Fibroblast of skin of right biceps (primary cell): ENCODE measurements at places on chromosomes 5 and 9.

GRCh38 chr5:36089989-36090388 lies 23.3 kb upstream of the UGT3A2 start:
- peak; percentile 23 for DNase-seq

GRCh38 chr5:17436761-17437221 lies 61.2 kb upstream of the TAF11L2 start:
- no peak for DNase-seq

GRCh38 chr5:139900546-139901250 lies 105.1 kb downstream of the PSD2 start:
- DNase-seq = no peak

DNA sequence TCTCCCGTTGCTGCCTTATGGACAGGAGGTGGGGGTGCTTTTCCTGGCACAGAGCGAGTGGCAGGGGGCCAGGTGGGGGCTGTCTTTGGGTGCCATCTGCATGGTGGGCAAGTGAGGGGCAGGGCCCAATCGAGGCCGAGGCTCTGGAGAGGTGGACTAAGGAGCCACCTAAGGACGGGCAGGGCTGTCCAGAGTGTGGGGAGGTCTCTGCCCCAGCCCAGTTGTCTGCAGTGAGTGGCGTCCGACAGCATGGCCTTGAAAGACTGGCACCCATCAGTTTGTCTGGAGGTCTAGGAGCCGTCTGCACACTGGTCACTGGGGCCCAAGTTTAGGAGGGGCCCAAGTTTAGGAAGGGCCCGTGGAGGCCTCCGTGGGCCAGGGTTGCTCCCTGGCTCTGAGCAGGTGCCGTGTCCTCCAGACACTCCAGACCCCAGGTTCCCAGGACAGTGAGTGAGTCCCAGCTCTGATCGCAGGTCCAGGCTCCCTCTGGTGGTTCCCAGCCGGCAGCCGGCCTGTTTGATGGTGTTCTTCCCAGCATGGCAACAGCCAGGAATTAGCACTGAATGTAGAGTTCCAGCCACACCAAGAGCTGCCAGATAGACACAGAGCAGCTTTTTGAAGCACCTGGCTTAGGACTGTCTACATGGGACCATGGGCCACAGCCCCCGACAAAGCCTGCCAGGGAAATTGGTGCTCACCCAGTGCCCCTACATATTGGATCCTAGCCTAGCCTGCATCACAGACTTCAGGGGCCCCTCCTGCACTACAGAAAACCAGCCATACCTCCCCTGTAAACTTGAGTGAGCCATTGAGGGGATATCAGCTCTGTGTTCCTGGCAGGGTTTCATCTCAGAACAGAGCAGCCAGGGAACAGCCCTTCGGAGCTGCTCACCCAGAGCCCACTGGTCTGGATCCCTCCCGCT lies 120.9 kb downstream of the WNK2 start:
- DNase-seq = peak; percentile 21

DNA sequence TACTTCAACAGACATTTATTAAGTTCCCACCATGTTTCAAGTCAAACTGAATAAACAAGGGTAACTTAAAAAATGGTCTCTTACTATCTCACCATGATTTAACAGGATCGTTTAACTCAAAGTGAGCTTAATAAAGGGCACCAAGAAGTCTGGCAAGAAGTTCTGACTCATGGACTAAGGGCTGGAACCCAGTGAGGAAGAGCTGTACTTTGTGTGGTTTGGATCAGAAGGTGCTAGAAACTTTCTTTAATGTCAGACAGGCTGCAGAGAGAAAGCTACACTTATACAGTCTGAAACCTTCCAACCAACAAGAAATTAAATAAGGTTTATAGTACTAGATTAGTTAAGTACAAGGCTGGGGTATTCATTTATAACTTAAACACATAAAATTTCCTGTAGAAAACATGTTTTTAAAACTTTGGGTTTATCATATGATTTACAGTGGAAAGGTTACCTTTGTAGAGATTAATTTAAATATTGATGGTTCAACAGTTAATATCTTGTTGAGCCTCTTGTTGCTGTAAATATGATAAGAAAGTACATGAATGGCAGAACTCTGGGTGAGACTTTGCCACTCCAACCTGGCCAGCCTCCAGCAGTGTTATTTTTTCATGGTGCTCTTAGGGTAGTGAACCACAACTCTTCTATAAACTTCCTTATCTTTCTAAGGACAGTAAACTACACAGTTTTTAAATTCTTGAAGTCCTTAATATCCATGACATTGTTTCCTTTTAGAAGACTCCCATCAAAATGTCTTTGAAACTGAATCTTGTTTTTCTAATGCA lies 162.8 kb downstream of the MAN2A1 start:
- peak; percentile 41 for DNase-seq

- DNase-seq = peak; percentile 58
Measured at GRCh38 chr5:156420665-156421064, 93.7 kb downstream of the SGCD start.

DNA sequence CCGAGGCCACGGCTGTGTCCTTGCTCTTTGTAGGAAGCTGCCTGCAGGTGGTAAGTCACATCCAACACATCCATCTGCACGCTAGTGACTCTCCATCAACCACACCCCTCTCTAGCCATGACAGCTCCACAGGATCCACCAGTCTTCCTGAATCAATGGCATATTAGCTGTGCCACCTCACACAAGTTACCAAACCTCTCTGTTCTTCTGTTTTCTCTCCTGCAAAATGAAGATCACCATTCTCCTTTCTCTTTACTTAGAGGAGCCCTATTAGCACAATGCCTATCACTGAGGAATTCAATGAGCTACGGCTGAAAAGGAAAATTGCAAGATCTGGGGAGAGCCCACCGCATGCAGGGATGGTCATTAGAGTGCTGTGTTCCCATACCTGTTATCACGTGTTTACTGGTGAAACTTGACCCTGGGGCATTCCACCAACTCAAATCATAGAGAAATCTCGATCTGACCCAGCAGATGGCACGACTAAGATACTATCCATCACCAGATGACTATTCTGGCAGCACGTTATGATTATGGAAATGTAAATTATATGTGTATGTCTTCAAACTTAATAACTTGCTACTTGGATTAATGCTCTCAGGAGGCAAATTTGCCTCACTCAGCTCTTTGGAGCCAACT lies 20.9 kb downstream of the WHRN start:
- no peak for DNase-seq

- peak; percentile 48 for DNase-seq
Measured at GRCh38 chr5:106454651-106455415, 1215.9 kb downstream of the EFNA5 start.

DNA sequence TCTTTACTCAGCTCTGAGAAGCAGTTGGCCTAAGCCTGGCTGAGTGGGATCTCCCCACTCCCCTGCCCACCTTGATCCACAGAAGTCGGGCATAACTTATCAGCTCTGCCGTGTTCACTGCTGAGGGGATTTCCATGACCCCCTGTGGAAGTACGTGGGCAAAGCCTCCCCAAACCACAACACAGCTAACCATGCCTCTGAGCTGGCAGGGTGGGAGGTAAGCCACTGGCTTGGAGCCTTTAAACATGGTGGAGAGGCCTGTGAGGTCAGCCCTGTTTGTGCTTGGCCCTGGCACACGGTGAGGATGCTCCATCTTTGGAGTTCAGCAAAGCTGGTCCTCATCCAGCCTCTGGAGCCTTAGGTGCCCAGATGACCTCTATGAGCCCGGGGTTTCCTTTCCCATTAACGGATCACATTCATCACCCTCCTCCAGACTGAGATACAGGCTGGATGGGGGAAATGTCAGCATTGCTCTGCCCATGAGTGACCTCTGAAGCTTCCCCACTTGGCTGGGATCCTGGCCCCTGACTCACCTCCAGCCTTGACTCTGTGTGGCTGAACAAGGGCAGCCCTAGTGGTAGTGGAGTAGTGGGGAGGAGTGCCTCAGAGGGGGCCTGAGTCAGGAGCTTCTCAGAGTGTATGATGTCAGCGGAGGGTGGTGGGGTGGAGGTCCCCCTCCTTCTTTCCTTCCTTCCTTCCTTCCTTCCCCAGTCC lies 6.2 kb downstream of the PDLIM4 start:
- DNase-seq = peak; percentile 92

- no peak for DNase-seq
Measured at GRCh38 chr9:123835821-123836220, 94.1 kb downstream of the DENND1A start.

GRCh38 chr5:63323926-63324325 lies 638.3 kb downstream of the HTR1A start:
- DNase-seq = no peak

DNA sequence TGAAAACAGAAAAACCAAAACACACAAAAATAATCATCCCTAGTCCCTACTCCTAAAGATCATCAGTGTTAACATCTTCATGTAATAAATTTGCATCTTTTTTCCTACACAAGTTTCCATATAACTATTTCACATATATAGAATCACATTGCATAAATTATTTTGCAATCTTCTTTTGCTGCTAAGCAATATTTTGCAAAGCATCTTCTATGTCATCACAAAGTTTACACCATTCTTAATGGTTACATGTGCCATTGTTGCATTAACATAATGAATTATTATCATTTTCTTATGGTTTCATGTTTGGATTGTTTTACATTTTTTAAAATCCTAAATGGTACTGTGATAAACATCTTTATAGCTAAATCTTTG lies 17.8 kb downstream of the SH3TC2 start:
- no peak for DNase-seq

GRCh38 chr9:70411121-70411929 lies 3.1 kb downstream of the KLF9 start:
- peak; percentile 43 for DNase-seq

GRCh38 chr5:127864511-127864910 lies 161.3 kb downstream of the CCDC192 start:
- DNase-seq = no peak

DNA sequence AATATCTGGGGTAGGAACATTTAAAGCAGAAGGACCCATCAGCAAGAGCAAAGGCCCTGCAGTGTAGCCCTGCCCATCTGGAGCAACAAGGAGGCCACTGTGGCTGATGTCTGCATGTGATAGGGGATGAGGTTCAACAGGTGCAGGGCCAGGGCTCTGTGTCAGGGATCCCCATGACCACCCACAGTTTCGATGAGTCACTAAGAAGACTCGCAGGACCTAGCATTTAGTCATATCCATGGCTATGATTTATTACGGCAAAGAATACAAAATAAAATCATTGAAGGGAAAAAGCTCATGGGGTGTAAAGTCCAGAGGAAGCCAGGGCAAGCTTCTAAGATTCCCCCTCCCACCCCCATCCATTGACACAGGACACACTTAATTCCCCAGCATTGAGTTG lies 188.6 kb downstream of the ADGRV1 start:
- peak; percentile 49 for DNase-seq

- DNase-seq = no peak
Measured at GRCh38 chr5:38473008-38473407, 83.4 kb downstream of the LIFR start.

- no peak for DNase-seq
Measured at GRCh38 chr5:132772291-132773070, 4.6 kb downstream of the SEPTIN8 start.

DNA sequence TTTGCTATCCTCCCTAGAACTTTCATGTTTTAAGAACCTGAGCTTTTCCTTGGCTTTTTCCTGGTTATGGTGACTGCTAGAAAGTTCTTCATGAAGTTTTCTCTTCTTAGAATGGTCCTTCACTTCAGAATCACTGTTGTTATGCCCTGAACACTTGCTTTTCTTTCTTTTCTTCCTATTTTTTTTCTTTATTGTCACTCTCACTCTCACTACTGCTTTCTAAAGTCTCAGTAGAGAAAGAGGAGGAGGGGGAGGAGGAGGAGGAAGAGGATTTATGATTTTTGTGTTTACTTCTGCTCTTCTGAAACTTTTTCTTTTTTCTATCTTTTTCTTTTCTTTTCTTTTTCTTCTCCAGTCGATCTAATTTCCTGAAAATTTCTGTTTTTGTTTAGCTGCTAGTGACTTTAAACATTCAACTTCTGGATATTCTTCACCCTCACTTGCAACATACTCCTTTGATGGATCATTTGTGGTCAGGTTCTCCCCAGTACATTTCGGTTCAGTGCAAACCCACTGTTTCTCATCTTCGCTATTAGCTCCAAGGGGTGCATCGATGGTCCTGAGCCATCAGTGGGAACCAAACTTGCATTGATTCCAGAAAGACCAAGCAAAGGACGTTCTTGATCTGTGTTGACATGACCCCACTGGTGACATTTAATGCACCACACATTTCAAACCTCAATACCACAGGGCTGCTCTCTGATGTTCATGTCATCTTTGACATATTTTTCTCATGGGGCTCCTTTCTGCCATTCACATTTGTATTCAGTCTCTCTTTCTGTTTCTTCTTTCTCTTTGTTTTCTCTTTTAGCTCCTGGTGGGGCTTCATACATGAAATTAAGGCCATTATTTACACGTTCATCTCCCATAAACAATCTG lies 81.6 kb upstream of the HAND1 start:
- no peak for DNase-seq

GRCh38 chr9:105188746-105189145 lies 55.7 kb upstream of the SLC44A1 start:
- DNase-seq = no peak

DNA sequence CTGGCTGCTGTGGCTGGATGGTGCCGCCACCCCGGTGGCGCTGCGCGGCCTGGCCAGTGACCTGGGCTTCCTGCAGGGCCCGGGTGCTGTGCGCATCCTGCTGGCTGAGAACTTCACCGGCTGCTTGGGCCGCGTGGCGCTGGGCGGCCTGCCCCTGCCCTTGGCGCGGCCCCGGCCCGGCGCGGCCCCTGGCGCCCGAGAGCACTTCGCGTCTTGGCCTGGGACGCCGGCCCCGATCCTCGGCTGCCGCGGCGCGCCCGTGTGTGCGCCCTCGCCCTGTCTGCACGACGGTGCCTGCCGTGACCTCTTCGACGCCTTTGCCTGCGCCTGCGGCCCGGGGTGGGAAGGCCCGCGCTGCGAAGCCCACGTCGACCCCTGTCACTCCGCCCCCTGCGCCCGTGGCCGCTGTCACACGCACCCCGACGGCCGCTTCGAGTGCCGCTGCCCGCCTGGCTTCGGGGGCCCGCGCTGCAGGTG lies 17.5 kb downstream of the CRB2 start:
- DNase-seq = no peak
